ENCODE measurements at places on chromosomes 5 and 9.

DNA sequence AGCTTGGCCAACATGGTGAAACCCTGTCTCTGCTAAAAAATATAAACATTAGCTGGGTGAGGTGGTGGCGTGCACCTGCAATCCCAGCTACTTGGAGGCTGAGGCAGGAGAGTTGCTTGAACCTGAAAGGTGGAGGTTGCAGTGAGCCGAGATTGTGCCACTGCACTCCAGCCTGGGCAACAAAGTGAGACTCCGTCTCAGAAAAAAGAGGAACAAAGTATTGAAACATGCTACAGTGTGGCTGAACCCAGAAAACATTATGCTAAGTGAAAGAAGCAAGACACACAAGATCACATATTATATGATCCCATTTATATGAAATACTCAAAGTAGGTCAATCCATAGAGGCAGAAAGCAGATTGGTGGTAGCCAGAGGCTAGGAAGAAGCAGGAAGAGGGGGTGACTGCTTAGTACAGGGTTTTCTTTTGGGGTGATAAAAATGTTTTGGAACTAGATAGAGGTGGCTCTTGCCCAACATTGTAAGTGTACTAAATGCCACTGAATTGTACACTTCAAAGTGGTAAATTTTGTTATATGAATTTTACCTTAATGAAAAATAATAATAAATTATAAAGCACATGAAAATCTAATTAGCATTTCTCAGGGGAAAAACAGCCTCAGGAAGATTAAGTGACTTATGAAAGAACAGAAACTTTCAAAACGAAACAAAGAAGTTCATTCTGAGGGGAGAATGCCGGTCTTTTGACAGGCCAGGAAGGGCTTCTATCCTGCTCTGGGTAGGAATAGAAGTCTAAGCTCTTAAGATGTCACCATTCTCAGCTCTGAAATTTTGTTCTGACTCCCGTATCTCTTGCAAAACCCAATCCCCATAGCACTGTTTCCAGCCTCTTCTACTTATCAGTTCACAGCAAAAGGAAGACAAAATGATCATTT is 161.1 kb upstream of the TBCA start:
- DNase-seq, result no peak

DNA sequence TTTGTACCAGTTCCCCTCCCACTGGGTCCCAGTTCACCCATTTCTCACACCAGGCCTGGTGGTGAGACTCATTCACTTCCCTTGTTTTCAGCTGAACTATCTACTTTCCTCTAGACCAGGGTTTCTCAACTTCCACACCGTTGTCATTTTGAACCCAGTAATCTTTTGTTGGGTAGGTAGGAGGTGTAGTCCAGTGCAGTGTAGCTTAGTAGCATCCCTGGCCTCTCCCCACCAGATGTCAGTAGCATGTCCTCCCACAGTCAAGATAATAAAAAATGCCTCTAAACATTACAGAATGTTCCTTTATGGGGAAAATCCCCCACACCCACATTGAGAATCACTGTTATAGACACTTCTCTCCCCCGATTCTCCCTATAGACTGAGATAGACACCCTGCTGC is 299.1 kb downstream of the EPB41L4A start:
- DNase-seq, result no peak

GRCh38 chr5:873328-873727 is 19.3 kb downstream of the BRD9 start:
- DNase-seq, result no peak

GRCh38 chr5:73596705-73597328 is 29.2 kb upstream of the ARHGEF28 start:
- no peak for DNase-seq

DNA sequence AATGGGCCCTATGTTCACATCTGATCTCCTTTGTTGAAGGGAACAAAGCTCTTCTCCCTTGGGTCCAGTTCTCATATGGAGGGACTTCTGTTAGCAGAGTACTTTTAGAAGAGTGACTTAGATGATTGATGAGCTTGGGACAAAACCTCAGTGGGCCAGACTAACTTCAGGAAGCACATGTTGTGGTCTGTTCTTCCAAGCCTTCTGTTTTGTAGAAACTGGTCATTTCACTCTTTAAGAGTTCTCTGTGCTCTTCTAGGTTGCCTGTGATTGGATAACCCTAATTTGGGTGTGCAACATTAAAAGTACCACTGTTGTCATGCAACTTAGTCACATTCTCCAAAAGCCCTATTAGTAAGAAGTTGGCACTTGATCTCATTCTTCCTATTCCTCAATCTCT is 183.5 kb upstream of the ACO1 start:
- DNase-seq, result no peak

GRCh38 chr5:160293901-160294561 is 18.3 kb downstream of the CCNJL start:
- no peak for DNase-seq

DNA sequence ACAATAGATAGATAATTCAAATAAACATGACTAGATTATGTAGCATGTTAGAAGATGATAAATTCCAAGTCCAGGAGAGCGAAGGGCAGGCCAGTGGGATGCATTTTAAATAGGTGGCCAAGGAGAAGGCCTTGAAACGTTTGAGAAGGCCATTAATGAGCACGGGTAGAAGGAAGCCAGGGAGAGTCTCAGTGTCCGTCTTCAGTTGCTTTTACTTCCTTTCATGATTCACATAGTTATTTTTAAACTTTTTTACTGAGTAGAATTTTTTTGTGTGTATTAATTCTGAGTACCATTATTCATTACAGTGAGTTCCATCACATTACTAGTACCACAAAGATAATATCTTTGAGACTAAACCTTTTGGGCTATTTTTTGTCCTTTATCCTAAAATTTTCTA is 259.2 kb downstream of the ARRDC3 start:
- no peak for DNase-seq

DNA sequence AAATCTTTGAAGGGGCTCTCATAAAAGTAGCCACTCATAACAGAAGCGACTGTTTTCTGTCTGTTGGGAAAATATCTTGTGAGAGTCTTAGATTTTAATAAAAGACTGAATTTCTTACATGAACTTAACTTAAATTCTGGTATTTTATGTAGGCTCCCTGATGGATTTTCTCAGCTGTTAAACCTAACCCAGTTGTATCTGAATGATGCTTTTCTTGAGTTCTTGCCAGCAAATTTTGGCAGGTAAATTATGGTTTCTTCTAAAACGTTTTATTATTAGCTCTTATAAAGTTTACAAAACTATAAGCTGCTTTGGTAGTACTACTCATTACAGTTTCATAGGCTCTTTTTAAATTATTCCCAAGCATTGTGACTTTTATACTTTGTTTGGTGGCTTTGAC is 87.0 kb downstream of the ERBIN start:
- DNase-seq, result no peak

- DNase-seq, result no peak
These were observed 145.8 kb downstream of the ACTL7B start for GRCh38 chr9:108709997-108710396.

- DNase-seq, result no peak
These were observed 279.2 kb upstream of the NREP start for GRCh38 chr5:112036206-112036605.

GRCh38 chr9:131308452-131308851 is 18.9 kb downstream of the PLPP7 start:
- no peak for DNase-seq

DNA sequence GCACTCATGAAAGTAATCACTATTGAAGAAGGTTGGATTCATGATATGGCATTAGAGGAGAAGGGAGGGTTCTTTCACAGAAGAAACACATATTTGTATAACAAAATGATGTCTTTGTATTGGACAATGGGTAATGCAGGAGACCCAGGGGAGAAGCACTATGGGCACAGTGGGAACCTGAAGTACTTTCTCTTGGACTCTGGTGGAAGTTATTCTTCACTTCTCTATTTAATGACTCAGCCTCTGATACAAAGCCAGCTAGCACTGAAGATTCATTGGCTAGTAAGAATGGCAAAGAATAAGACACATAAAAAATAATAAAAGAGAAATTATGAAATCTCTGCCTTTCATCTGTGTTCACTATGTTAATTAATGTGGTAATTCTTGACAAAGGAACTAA is 149.9 kb upstream of the PRR16 start:
- DNase-seq, result no peak

DNA sequence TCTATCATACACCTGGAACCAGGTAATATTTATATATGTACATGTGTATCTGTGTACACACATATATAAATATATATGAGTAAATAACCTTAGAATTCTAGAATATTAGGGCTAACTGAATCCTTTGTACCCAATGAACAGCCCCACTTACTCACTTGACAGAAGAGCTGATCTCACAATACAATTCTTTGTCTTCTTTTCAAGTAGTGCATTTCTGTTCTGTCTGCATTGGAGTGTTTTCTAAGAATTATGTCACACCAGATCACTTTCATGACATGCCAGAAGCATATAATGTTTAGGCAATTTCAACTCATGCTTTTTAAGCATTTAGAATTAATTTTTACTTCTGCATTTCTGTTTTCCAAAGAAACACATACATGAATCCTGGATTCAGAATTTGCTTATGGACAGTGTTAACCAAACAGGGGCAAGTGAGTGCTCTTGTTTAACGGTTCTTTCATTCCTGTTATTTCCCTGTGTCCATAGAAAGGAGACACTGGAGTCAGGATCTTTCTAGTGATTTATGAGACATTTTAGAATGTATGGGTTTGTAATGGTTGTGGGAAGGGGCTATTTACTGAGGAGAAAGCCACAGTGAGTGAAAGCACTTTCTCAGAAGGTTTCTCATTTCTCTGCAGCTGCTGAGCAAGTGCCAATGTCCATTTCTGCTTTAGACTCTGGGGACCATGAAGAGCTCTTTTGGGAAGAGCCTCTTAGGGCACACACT is 123.2 kb downstream of the RMI1 start:
- DNase-seq, result no peak

- DNase-seq, result no peak
These were observed 679 bp downstream of the DOLK start for GRCh38 chr9:128946571-128947276.

DNA sequence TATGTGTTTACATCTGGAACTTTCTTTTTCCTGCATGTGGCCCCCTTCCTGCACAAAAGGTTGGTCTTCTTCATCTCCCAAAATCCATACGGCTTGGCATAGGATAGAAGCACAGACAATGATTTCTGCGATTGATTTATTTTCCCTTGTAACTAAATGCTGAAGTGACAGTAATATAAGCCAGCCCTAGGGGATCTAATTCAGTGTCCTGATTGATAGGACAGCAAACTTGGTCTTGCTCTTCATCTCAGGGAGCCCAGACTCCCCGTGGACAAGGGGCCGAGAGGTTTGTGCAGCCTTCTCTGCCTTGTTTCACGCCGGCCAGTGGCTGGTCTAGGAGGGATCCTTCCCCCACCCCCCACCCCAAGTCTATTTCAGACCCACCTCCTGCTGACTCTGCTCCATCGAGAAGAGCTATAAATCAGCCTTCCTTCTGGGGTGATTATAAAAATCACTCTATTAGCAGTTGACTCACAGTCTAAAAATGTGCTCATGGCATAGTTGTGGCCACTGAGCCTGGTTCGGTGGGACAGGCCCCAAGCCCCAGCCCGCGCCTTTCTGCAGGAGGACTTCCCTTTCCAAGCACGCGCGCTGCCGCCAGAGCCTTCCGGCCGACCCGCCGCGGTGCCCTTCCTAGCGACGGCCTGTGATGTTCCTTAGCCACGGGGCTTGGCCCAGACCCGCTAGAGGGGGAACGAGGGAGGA is 89.8 kb upstream of the COL5A1 start:
- no peak for DNase-seq

DNA sequence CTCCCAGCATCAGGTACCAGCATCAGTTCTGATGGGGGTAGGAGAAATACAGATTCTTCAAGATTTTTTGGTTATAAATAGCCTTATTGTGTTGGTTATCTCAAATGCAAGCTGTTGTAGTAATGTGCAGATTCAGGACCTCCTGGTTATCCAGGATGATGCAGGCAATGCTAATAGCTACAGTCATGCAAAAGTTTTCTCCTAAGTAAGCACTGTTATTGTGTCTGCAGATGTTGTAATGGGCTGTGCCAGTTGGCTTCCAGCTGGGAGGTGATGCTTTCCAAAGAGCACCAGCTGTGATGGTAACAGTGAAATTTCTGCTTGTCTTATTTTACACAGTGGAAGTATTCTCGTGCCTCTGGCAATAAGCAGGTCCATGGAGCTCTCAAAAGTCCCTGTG is 719.2 kb upstream of the CTNND2 start:
- DNase-seq, result no peak

DNA sequence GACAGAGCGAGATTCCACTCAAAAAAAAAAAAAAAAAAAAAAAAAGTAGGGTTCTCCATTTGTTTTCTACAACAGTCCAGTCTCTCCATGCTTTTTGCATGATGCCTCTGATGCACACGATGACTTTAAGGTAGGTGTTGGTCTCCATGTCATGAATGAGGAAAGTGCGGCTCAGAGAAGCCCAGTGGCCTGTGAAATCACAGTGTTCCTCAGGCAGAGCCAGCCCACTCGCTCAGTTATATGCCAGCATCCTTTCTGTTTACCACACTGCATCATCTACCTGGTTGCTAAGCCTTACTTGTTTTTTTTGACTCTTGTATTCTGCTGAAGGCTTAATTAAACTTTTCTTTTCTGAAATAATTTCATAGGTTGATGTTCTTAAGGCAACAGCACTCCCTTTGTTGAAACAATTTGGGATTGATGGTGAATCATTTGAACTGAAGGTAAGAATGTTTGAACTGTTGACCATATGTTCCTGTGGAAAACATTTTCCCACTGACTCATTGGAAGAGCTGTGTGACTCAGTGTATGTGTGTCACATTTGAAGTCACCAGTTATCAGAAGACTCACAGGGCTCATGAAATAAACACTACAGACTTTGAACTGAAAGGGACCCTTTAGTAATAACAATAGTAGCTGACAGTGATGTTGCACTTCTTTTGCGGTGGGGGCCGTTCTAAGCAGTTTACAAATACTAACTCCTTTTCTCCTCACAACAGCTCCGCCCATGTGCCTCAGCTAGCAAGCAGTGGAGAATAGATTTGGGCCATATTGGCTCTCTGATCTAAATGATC is 40.2 kb downstream of the RCL1 start:
- no peak for DNase-seq

GRCh38 chr5:10291692-10292339 is 15.9 kb downstream of the CMBL start:
- DNase-seq, result no peak

DNA sequence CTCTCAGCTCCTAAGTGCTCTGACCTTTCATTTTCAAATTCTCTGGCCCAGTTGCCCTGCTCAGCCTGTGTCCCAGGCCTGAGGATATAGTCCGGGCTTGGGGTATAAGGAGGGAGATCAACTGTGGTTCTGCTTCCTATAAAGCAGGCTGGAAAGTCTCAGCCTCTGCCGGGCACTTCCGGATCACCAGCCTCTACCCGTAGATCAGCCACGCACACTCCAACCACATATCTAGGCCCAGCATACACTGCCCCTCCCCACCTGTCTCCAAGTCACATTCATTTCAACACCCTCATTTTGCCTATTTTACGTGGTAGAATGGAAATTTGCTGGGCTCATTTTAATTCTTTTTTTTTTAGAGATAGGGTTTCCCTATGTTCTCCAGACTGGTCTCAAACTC is 3.1 kb downstream of the ZER1 start:
- no peak for DNase-seq

- no peak for DNase-seq
These were observed 198.5 kb upstream of the FBN2 start for GRCh38 chr5:128736553-128736952.

GRCh38 chr5:171813813-171814490 is 28.3 kb downstream of the SMIM23 start:
- no peak for DNase-seq
